ENCODE measurements at places on chromosomes 16 and 17.

DNA sequence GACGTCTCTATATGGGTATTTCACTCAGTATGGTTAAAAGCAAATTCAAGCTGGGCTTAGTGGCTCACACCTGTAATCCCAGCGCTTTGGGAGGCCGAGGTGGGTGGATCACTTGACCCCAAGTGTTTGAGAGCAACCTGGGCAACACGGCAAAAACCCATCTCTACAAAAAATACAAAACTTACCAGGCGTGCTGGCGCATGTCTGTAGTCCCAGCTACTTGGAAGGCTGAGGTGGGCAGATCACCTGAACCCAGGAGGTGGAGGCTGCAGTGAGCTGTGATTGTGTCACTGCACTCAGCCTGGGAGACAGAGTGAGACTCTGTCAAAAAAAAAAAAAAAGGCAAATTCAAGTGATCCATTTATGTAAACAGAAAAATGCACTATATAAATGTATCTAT lies 1.3 kb upstream of the TNFRSF17 start:
- no peaks in the 10 kb centered on the region for H3K36me3 ChIP-seq
- H3K4me1 ChIP-seq: no peaks in the 10 kb centered on the region
- DNase-seq: no peak
- no peak overlapping the region for H3K27ac ChIP-seq
- H3K4me3 ChIP-seq: no peak overlapping the region

DNA sequence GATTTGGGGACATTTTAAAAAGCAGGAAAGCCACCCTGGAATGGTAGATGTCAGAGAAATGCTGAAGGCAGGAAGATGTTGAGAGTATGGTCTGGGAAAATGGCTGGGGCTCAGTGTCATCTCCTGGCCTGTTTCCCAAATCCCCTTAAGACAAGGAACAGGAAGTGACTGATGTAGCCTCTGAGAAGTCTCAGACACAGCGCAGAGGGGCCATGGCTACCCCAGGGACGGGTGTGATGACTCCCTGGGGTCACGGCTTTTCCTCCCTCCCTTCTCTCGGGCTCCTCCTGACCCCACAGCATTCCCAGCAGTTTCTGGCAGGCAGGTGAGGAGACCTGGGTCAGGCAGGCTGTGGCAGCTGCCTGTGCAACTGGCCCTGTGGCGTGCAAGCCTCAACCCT lies 45.4 kb downstream of the RAP1GAP2 start:
- DNase-seq: no peak
- H3K36me3 ChIP-seq: no peaks in the 10 kb centered on the region
- H3K4me3 ChIP-seq: no peak overlapping the region
- H3K27ac ChIP-seq: no peak overlapping the region
- no peaks in the 10 kb centered on the region for H3K27me3 ChIP-seq
- H3K4me1 ChIP-seq: no peaks in the 10 kb centered on the region

DNA sequence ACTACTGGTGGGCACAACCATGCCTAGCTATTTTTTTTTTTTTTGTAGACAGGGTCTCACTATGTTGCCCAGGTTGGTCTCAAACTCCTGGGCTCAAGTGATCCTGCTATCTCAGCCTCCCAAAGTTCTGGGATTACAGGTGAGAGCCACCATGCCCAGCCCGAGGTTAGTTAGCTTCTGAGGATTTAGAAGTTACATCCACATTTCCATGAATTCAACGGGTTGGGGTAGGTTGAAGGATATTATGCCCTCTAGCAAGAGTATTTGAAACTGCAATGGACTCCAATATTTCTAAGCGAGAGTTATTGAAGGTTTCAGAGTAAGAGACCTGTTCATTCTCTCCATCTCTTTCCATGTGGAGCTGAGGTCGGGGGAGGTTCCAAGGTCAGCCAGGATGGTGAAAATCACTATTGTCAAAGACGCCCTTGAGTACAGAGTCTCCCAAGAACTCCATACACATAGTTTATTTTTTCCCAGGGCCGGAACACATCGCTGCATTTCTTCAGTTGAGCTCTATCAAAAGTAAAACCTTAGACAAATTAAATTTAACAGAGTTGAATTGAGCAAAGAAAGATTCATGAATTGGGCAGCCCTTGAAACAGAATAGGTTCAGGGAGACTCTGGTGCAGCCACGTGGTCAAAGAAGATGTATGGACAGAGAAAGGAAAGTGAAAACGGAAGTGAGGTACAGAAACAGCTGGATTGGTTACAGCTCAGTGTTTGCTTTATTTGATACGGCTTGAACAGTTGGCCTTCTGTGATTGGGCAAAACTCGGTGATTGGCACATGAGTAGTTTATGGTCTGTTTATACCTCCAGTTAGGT lies 19.0 kb upstream of the ITPRIPL2 start:
- no peak overlapping the region for H3K27ac ChIP-seq
- no peaks in the 10 kb centered on the region for H3K27me3 ChIP-seq
- DNase-seq: no peak
- no peaks in the 10 kb centered on the region for H3K36me3 ChIP-seq
- H3K4me3 ChIP-seq: no peak overlapping the region

DNA sequence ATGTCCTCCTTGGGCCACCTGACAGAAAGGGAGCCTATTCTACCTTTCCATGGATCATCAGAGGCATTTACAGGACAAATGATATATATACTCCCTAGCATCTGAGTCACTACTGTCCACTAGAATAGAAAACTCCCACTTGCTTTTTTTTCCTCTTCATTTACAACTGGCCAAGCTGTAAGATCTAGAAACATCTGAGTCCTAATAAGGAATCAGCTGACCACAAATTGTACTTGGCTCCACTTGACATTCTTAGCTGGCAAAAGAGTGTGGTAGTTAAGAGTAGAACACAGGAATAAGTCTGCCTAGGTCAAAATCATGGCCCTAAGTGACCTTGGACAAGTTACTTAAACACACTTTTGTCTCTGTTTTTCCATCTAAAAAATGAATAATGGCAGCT lies 5.2 kb downstream of the RUSF1 start:
- peaks cover 5% of the 10 kb centered on the region for H3K4me1 ChIP-seq
- DNase-seq: no peak
- H3K27me3 ChIP-seq: no peaks in the 10 kb centered on the region
- peaks cover 37% of the 10 kb centered on the region for H3K36me3 ChIP-seq
- peak overlapping the region; percentile 15 for H3K27ac ChIP-seq
